ENCODE measurements at places on chromosomes 2 and 18.

GRCh38 chr2:160471950-160472349 lies 21.7 kb downstream of the RBMS1 start:
- peak; percentile 48 for DNase-seq

GRCh38 chr2:168029071-168029470 lies 218.3 kb downstream of the STK39 start:
- no peak for DNase-seq

- peak; percentile 6 for DNase-seq
Observed at GRCh38 chr18:14086458-14087231, 45.6 kb downstream of the ZNF519 start.

- DNase-seq: no peak
Observed at GRCh38 chr2:99900556-99900955, 241.8 kb downstream of the AFF3 start.

DNA sequence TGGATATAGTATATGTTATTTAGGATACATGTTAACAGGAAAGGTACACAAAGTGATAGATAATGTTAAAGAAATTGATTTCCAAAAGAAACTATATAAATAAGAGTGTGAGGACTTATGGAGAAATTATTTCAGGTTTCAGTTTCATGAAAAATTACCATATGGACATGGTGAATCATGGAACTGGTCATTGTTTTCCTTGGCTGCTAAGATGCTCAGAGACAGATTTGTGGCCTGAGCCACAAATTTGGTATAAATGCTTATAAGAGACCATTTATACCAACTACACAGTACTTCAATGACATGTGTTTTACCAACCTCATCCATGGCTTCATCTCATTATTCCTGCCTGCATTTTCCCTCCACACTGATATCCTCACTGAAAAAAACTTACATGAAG lies 188.1 kb downstream of the FMNL2 start:
- no peak for DNase-seq

GRCh38 chr2:58106896-58107295 lies 60.3 kb downstream of the VRK2 start:
- no peak for DNase-seq

- no peak for DNase-seq
Observed at GRCh38 chr2:73931531-73932500, 5.1 kb downstream of the DGUOK start.

- DNase-seq: no peak
Observed at GRCh38 chr2:4110273-4110672, 406.9 kb downstream of the DCDC2C start.

- no peak for DNase-seq
Observed at GRCh38 chr18:68494802-68495581, 219.9 kb downstream of the TMX3 start.

DNA sequence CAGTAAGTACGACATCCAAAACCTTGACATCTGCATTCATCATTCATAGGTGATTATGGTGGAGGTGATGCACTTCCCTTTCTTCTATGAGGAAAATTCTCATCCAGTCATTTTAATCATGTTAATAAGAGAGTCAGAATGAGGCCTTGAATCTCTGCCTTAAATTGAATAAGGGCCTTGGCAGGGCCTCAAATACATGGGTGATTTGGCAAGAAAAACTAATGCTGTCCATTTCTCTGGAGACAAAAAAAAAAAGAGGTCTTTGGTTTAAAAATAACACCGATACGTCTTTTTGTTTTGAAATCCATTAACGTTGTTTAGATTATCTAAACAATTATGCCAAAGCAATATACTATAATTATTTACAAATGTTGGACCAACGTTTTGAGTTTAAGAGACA lies 8.1 kb downstream of the COLEC12 start:
- no peak for DNase-seq

DNA sequence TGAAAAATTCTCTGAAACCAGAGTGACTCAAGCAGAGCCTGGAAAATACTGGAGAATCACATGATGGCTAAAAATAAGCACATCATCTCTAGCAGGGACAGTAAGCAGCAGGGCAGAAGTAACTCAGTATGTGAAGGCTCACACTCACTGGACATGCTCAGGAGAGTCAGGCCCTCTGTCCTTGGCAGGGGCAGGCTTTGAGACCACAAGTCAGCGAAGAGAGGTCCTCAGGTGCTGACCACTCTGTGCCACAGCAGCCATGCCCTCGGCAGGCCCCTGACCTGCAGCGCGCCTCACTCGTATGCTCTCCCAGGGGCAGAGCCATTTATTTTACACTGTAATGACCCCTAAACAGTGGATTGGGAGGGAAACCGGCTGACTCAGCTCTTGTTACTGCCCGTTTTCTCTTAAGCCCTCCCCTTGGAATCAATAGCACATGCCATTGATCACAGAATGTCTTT lies 76.8 kb downstream of the MAPRE2 start:
- no peak for DNase-seq
